AG04449 (cell line): ENCODE measurements at places on chromosomes 7 and 10.

GRCh38 chr10:8103543-8103942, 49.1 kb downstream of the GATA3 start:
- DNase-seq, result no peak

DNA sequence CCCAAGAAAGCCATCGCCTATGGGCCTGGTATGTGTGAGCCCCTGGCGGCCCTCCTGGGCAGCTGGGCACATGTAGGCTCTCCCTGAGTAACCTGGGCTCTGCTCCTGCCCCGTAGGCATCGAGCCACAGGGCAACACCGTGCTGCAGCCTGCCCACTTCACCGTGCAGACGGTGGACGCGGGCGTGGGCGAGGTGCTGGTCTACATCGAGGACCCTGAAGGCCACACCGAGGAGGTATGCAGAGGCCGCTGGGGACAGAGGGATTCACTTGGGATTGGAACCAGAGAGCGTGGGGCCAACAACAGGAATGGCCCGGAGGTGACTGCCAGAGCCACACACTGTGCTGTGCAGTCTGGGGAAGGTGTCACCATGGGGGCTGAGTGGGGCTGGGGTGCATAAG, 7.3 kb downstream of the FLNC start:
- DNase-seq, result no peak

DNA sequence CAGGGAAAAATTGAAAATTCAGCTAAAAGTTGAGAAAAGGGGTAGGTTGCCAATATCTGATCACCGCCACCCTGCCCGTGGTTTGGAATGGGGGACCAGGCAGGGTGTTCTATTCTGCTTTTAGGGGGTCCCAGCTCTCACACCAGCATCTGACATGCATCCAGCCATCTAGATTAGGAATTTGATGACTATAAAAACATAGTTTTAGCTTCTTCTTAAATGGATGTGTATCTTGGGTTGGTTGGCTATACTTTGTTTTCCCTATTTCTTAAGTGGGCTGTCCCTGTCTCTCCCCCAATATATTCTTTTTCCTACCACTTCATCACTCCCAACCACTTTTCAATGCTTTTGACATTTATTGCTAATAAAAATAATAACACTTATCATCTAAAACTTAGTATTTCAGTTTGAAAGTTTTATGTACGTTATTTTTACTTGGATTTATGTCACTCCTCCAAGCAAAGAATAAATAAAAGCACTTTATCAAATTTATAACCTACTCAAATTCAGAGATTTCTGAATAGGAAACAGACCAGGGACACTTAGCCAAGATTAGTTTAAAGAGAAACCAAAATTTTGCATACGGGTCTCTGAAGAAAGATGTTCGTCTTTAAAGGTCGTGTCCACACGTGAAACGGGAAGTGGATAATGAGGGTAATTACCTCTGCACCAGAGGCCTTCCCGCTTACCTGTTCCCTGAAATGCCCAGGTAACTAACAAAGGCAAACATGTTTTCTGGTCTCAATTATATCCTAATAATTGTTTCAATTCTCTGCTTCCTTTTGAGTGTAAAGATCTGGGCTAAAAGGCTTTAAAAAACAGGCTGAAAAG, 233.2 kb upstream of the AUTS2 start:
- no peak for DNase-seq

GRCh38 chr10:71836596-71836974, 14.5 kb downstream of the PSAP start:
- DNase-seq, result no peak

- no peak for DNase-seq
Measured at GRCh38 chr7:125338110-125338509, 408.5 kb upstream of the POT1 start.

GRCh38 chr7:7772397-7772821, 54.0 kb upstream of the RPA3 start:
- DNase-seq, result no peak

GRCh38 chr10:31683682-31684081, 244.9 kb downstream of the ARHGAP12 start:
- DNase-seq, result no peak

GRCh38 chr7:72785166-72785955, 42.6 kb downstream of the TYW1B start:
- no peak for DNase-seq
